ENCODE measurements at places on chromosomes 5 and 9. TPM values are rescaled to one million over a fixed set of nuclear protein-coding genes. Genes with fewer than 3 reads are reported as not detected.

RANBP3L gene
- 7.1 TPM for total RNA-seq

DNA sequence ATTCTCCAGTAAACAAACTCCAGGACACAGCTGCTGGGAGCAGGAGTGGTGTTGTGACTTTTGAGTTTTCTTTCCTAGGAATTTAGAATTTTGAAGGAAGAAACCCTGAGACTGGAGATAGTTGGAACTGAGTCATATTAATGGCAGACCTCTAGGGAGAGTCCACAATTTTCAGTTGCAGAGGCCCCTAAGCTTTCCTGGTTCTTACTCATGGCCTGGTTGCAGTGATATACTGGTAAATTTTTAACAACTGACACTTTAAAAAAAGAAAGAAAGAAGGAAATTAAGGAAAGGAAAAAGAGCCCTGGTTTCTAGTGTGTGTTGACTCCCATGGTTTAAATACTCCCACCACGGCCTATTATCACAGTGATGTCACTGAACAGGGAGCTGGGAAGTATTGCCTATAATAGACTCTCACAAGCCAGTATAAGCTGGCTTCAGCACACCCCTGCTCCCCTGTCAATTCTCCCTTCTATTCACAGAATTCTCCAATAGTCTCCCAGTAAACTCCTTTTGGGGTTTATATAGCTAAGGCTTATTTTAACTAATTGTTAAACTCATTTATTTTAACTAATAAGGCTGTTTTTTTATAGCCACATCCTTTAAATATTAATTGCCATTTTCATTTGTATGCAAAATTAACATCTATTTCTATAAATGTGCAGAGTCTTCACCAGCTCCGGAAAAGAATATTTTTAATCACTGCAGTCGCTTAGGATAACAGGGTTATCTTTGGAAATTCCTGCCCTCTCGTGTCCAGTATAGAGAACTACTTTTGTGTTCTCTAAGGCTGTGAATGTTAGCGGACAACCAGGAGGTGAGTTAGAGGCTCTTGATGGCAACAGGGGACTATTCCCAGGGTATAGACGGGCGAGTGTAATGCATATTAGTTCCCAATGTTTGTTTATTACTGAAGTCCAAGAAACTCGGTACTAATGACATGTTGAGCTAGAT, 59.7 kb downstream of the GGTA1 start:
- no peaks in the 10 kb centered on the region for H3K4me1 ChIP-seq
- H3K27ac ChIP-seq, result no peak overlapping the region
- no peak overlapping the region for H3K4me3 ChIP-seq

SH3RF2 gene
- 12.4 TPM for total RNA-seq

DNA sequence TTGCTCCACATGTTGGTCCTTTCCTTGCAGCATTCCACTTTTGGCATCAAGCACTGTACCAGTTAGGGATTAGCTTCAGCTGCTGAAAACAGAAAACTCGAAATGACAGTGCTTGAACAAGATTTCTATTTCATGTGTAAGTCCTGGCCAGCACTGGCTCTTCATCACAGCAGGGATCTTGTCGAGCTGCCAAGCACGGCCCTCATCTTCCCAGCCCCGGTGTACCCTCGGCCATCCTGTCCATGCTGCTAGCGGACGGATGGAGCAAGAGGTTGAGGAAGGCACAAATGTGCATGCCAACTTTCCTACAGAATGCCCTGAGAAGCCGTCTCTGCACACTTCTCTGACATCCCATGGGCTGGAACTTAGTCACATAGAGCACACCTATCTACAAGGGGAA, 130.6 kb downstream of the TENT4A start:
- H3K36me3 ChIP-seq, result no peaks in the 10 kb centered on the region
- H3K27ac ChIP-seq, result no peak overlapping the region
- no peak for DNase-seq
- peaks cover 6% of the 10 kb centered on the region for H3K27me3 ChIP-seq
- H3K4me1 ChIP-seq, result no peaks in the 10 kb centered on the region

SOHLH1 gene
- not detected for total RNA-seq

DNA sequence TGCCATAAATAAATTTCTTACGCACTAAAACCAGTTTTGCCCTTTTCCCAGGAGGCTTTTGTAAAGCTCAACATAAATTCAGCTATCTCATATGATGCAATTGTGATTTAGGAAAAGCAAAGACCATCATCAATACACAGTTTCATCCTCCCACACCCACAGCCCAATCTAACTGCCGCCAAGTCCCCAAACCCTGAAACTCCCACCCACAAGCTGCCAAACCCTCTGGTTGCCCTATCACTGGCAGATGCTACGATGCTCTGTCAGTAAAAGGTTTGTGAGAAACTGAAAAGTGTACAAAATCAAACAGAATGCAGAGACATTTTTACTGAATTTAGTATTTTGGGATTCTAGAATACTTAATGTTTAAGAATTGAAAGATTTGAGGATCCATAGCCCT, 42.8 kb upstream of the NR4A3 start:
- H3K4me3 ChIP-seq, result no peak overlapping the region
- no peaks in the 10 kb centered on the region for H3K4me1 ChIP-seq
- no peak for DNase-seq
- no peaks in the 10 kb centered on the region for H3K36me3 ChIP-seq

- no peak overlapping the region for H3K4me3 ChIP-seq
- H3K4me1 ChIP-seq, result no peaks in the 10 kb centered on the region
- H3K27me3 ChIP-seq, result no peaks in the 10 kb centered on the region
- no peaks in the 10 kb centered on the region for H3K36me3 ChIP-seq
- DNase-seq, result no peak
Observed at GRCh38 chr5:143636931-143637528, 174.9 kb upstream of the HMHB1 start.

CDX1 gene
- not detected for total RNA-seq

PTGER4 gene
- total RNA-seq, result 31.2 TPM

SMIM33 gene
- total RNA-seq, result not detected

DNA sequence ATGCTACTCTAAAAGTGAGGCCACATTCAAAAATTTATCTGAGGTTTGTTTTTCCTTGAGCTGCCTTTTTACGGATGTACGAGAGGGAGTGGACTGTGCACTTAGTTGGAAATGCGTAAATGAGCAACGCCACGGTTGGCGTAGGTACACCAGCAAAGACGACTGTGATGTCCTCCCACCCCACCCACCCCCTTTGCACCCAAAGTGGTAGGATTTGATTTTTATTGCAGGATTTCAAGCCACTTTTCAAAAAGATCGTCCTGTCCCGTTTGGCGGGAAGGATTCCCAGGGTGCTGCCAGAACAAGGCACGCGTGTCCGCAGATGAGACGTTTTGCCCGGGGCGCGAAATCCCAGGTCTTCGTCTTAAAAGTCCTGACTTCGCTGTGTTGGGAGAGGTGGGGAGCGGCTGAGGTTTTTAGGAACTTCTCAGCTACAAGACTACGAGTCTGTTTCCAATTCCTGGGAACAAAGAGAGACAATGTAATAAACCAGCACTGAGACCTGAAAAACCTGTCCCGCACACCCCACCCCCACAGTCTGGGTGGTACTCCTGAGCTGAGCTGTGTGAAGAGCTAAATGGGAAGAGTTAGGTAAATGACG, 1.0 kb upstream of the TLE1 start:
- H3K36me3 ChIP-seq, result no peaks in the 10 kb centered on the region
- DNase-seq, result peak; percentile 63
- H3K4me1 ChIP-seq, result peaks cover 14% of the 10 kb centered on the region

DNA sequence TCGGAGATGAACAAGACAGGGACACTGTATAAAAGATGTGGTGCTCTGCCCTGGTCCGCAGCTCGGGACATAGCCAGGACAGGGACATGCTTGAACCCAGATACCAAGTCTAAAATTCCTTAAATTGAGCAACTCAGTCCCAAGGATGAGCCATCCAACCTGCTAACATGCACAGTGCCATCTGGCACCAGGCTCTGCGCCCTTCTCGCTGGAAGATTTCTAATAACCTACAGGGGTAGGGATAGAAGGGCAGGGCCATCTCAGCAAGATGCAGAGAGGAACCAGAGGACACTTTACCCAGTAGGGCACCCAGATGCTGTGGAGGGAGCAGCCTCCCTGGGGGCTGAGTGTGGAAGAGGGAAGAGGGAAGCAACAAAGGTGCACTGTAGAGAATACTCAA, 60.1 kb downstream of the SEMA4D start:
- no peak for DNase-seq
- no peak overlapping the region for H3K4me3 ChIP-seq
- peaks cover 55% of the 10 kb centered on the region for H3K4me1 ChIP-seq
- H3K27ac ChIP-seq, result no peak overlapping the region

- DNase-seq, result no peak
- no peaks in the 10 kb centered on the region for H3K36me3 ChIP-seq
- no peak overlapping the region for H3K4me3 ChIP-seq
- H3K4me1 ChIP-seq, result no peaks in the 10 kb centered on the region
Observed at GRCh38 chr5:170195961-170196360, 36.8 kb upstream of the C5orf58 start.

SPATA31E1 gene
- total RNA-seq, result not detected

DNA sequence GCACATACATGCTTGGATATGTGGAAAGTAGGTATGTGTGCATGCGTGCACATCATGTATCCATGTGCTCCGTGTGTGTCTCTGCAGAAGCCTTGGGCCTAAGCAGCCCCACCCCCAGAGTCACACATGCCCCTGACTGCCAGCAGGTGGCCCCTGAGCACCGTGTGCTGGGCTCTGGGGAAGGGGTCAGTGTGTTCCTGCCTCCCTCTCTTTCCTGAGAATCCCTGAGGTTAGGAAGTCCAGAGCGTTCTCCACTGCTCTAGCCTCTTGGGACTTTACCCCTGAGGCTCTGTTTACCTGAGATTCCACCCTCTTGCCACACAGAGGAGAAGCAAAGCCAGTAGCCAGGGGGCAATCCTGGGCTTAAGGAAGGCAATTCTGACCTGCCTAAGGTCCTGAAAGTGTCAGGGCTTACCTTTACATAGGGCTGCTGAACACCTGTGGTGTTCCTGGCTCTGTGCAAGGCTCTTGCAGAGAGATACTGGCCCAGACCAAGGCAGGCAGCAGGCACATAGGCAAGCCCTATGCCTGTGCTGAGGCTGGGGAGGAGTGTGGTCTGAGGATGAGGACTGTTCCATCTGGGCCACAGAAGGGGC, 207.3 kb downstream of the TMEM38B start:
- no peak overlapping the region for H3K27ac ChIP-seq
- no peaks in the 10 kb centered on the region for H3K4me1 ChIP-seq
- H3K36me3 ChIP-seq, result no peaks in the 10 kb centered on the region
- H3K4me3 ChIP-seq, result no peak overlapping the region
- DNase-seq, result no peak
- no peaks in the 10 kb centered on the region for H3K27me3 ChIP-seq

ACTBL2 gene
- not detected for total RNA-seq

C9orf50 gene
- total RNA-seq, result not detected

ARID3C gene
- not detected for total RNA-seq

PTRH1 gene
- 8.0 TPM for total RNA-seq

CCNO gene
- total RNA-seq, result not detected

- H3K4me3 ChIP-seq, result no peak overlapping the region
- H3K36me3 ChIP-seq, result no peaks in the 10 kb centered on the region
- DNase-seq, result no peak
- peaks cover 44% of the 10 kb centered on the region for H3K4me1 ChIP-seq
- no peak overlapping the region for H3K27ac ChIP-seq
- no peaks in the 10 kb centered on the region for H3K27me3 ChIP-seq
Observed at GRCh38 chr5:154194345-154195329, 4.1 kb downstream of the GALNT10 start.

- no peaks in the 10 kb centered on the region for H3K27me3 ChIP-seq
- no peak overlapping the region for H3K27ac ChIP-seq
- no peak overlapping the region for H3K4me3 ChIP-seq
- H3K4me1 ChIP-seq, result no peaks in the 10 kb centered on the region
- H3K36me3 ChIP-seq, result no peaks in the 10 kb centered on the region
- no peak for DNase-seq
Observed at GRCh38 chr5:122219436-122220166, 90.3 kb downstream of the ZNF474 start.

GRCh38 chr5:26641492-26641891, 396.9 kb downstream of the CDH9 start:
- no peaks in the 10 kb centered on the region for H3K4me1 ChIP-seq
- no peaks in the 10 kb centered on the region for H3K27me3 ChIP-seq
- no peak for DNase-seq
- no peak overlapping the region for H3K4me3 ChIP-seq

GRCh38 chr5:75965292-75965691, 117.9 kb upstream of the SV2C start:
- no peak for DNase-seq
- H3K27me3 ChIP-seq, result no peaks in the 10 kb centered on the region
- no peaks in the 10 kb centered on the region for H3K4me1 ChIP-seq
- H3K27ac ChIP-seq, result no peak overlapping the region
- H3K36me3 ChIP-seq, result no peaks in the 10 kb centered on the region

PTGS1 gene
- total RNA-seq, result 16.4 TPM

DNA sequence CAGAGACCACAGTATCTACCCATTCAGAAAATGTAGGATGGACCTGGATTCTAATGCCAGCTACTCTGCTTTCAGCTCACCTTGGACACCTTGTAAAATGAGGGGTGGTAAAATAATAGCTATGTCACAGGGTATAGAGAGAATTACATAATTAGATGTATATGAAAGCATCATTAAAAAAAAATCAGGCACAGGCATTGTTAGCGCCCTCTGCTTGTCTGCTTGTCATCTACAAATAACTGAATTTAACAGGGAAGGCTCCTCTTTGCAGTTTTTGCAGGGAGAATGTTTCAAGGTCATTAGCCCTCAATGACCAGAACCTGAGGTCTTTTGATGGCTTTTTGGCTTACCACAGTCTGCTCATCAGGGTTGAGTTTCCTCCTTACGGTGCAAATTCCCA, 58.0 kb downstream of the GPR21 start:
- H3K4me1 ChIP-seq, result no peaks in the 10 kb centered on the region
- no peak overlapping the region for H3K27ac ChIP-seq
- no peaks in the 10 kb centered on the region for H3K27me3 ChIP-seq
- peaks cover 66% of the 10 kb centered on the region for H3K36me3 ChIP-seq

KCNMB1 gene
- total RNA-seq, result 1.5 TPM

DNA sequence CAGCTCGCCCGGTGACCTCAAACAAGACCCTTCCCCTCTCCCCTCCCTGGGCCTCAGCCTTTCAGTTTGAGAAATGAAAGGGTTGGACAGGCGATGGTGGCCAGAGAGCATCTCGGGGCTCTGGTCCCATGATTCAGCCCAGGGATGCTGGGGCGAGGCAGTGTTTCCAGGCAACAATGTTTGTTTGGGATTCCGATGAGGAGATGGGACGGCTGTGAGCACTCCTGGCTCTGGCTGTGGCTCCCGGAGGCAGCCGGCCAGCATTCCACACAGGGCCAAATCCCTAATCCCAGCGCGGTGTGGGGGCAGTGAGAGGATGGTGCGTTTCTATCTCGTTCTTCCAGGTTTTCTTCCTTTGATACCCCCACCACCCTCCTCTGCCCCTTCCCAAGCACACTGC, 66.0 kb downstream of the HMCN2 start:
- no peaks in the 10 kb centered on the region for H3K4me1 ChIP-seq
- H3K27me3 ChIP-seq, result peaks cover 17% of the 10 kb centered on the region
- H3K27ac ChIP-seq, result no peak overlapping the region
- H3K36me3 ChIP-seq, result no peaks in the 10 kb centered on the region
- no peak overlapping the region for H3K4me3 ChIP-seq

ECM2 gene
- 13.8 TPM for total RNA-seq

LCN9 gene
- total RNA-seq, result not detected

GRCh38 chr5:140550147-140551079, 3.0 kb downstream of the EIF4EBP3 start:
- peaks cover 38% of the 10 kb centered on the region for H3K4me1 ChIP-seq
- H3K27ac ChIP-seq, result peak overlapping the region; percentile 97
- H3K27me3 ChIP-seq, result no peaks in the 10 kb centered on the region
- no peak for DNase-seq
- no peak overlapping the region for H3K4me3 ChIP-seq
